ENCODE measurements at places on chromosomes 1 and 21.

GRCh38 chr1:59169703-59170102 is 127.2 kb upstream of the FGGY start:
- no peak for DNase-seq

DNA sequence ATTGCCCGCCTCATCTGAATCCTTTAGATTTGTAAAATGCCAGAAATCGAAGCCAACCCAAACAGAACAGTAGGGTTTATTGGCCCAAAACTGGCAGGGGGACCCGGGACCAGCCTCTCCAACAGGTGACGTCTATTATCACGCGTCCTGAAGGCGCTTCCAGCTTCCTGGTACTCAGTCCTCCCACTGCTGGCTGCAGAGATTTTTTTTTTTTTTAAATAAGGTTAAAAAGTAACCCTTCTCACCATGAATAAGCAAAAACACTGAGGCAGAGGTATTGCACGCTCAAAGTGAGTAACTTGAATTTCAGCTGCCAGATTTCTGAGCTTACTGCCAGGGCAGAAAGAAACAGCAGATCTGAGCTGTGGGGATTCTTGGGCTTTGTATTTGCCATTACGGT is 54.4 kb upstream of the GCLM start:
- DNase-seq: no peak

DNA sequence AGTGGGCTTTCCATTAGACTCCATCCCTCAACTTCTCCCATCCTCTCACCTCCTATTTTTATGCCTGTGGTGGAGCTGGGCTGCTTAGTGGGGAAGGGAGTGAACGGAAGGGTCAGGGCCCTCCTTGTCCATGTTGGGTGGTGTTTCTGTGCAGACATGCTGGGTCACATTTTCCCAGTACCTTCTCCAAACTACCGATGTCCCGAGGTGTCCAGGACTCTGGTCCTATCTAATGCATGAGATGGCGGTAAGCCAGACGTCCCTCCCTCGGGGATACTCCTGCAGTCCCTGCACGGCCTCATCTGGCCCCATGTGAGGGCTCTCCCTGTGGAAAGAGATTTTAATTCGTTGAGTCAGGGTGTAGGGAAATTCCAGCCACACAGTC is 61.0 kb downstream of the OBSCN start:
- no peak for DNase-seq

DNA sequence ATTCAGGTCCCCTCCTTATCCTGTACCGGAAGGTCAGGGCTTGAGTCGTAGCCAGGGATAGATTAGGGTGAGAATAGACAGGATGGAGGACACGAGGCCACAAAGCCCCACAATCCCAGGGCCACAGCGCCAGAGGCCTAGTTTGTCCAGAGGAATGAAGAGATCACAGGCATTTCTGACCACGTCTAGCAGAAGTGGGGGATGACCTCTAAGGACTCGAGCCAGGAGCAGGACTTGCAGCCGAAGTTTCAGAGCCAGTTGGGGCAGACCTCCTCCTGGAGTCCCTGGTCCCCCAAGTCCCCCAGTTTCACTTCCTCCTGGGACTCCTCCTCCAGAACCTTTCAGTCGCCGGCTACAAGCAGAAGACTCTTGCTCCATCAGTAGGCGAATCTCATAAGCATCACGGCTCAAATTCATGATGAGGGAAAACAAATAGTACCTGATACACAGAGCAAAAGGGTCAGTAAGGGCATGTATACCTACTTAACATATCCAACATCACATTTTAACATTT is 2.3 kb upstream of the ITGA10 start:
- no peak for DNase-seq

DNA sequence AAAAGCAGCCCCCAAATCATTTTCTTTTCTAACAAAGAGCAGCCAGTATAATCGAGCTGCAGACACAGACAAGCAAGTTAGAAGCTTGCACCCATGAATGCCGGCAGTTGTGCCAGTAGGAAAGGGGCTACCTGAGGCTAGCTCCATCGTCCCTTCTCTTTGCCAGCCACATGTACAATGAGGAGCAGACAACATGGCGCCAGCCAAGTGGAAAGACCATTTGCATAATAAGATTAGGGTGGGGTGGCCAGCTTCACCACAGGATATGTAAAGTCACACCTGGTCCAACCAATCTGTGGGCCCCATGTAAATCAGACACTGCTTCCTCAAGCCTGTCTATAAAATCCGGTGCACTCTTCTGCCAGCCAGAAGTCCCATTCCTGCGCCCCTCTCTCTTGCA is 103.7 kb downstream of the CCDC185 start:
- no peak for DNase-seq

DNA sequence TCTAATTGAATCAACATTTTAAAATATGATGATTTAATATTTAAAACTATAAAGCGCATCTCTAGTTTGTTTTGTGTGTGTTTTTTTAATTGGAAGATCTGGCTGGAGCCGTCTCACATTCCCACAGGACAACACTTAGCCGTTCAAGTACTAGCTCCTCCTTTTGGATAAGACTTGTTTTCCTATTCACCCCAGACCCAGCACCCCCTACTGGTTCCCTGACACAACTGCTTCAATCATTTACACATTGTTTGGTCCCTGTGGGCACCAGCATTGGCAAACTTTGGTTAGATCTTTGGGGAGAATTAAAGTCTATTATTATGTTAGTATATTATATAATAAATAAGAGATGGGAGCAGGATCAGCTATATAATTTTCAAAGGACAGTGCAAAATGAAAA is 34.5 kb downstream of the TYW3 start:
- DNase-seq: no peak

DNA sequence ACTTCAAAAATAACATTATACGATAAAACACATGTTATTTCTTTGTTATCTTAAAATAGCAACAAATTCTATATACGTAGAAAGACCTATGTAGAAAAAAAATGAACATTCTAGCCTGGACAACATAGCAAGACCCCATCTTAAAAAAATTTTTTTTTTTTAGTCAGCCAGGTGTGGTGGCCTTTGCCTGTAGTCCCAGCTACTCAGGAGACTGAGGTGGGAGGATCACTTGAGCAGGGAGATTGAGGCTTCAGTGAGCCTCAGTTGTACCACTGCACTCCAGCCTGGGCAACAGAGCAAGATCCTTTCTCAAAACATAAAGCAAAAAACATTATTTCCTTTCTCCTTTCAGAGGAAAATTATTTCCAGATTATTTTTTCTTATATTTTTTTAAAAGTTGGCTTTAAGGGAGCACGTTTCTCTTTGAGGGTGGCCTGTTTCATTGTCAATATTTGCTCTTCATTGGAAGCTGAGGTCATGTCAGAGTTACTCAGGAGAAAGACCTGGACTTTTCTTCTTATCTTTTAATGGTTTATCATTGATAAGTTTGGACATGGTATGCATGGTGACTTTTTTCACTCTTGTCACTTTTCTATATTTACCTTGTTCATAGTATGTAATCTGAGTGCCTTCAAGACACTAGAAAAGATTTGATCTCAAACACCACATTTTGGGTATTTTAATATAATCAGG is 32.0 kb downstream of the NFIA start:
- no peak for DNase-seq

GRCh38 chr1:67784545-67785186 is 48.6 kb downstream of the GNG12 start:
- no peak for DNase-seq

- DNase-seq: no peak
Observed at GRCh38 chr1:61604684-61605083, 120.3 kb downstream of the TM2D1 start.

GRCh38 chr1:32470991-32471694 is 6.3 kb downstream of the ZBTB8B start:
- DNase-seq: no peak

- no peak for DNase-seq
Observed at GRCh38 chr1:1162597-1163537, 10.8 kb upstream of the TTLL10 start.

DNA sequence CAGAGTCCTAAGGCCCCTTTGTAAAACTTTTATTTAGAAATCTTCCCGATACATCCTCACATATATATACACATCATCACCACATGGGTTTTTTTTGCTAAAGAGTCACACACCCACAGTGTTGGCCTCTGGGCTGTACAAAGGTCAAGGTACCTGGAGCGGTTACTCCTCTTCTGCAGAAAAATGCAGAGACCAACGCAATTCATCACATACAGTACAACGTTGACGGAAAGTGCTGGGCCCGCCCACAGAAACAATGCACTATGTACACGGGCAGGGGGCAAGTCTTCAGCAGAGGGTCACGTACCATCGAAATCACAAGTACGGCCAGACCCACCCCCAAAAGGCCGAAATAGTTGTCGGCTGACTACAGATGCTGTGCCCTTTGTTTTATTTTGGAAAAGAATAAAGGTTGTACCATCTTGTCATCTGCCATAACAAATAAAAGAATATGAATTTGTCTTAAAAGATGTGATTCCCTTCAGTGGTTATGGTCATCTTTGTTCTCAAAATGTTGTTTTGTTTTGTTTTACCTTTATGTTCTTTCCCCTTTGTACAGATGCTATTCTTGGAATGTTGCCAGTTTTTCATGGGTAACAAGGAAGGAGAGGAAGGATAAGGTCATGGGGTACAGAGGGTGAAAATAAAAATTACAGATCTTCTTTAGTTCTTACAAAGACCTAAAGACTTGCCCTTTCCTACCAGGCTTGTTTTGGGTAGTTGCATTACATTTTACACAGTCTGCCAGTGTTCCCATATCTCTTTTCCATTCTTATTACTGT is 15.6 kb downstream of the TAL1 start:
- no peak for DNase-seq

GRCh38 chr1:193850745-193851144 is 664.3 kb upstream of the B3GALT2 start:
- DNase-seq: no peak

DNA sequence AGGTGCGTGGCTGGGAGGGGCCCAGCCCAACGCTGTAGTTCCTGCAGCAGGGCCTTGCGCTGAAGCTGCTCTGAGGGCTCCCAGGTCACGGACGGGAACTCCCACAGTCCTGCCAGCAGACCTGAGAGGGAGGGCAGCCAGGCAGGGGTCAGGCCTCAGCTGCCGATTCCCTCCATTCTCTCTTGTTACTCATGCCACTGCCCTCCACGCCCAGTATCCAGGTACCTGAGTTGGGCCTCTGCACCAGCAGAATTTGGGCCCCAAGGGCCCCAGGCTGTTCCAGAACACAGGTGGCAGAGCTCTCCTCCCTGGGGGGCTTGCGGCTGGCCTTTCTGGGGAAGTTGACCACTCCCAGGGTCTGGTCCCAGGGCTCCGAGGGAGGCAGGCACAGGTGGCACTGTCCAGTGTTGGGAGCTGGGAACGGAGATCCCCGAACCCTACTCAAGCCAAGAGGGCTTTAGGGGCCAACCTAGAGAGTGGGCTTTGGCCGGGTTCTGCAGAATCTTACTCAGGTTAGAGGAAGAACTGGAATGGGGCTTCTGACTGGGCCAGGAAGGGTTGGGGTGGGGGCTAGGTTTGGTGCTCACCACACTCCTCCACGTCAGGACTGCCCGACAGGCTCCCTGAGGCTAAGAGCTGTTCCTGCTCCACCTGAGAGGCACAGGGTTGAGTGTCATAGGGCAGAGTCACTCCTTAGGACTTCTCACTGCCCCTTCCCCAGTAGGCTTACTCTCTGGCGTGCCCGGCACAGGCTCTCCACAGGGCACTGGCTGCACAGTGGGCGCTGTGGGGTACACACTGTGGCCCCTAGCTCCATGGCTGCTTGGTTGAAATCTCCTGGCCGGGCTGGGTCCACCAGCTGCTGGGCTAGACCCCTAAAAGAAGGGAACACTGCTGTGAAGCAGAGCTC is 5.0 kb downstream of the HPDL start:
- DNase-seq: no peak

GRCh38 chr1:113278777-113279176 is 111.5 kb upstream of the MAGI3 start:
- DNase-seq: no peak
